ENCODE measurements at places on chromosomes 16 and 17. TPM values are rescaled to one million over a fixed set of nuclear protein-coding genes. Genes with fewer than 3 reads are reported as not detected.
A peak's percentile ranks its signal among the peaks of the same experiment; 100 is the strongest.

Gene KRTAP1-1
- 0.19 TPM for polyA plus RNA-seq

Gene SLFN12L
- polyA plus RNA-seq: 0.02 TPM

Gene PPL
- polyA plus RNA-seq: 2.2 TPM

Gene PLLP
- 0.10 TPM for polyA plus RNA-seq

Gene MMP25
- polyA plus RNA-seq: not detected

Gene DLX3
- polyA plus RNA-seq: not detected

Gene KRTAP4-1
- polyA plus RNA-seq: not detected

Gene MPP2
- polyA plus RNA-seq: 2.4 TPM

Gene SECTM1
- polyA plus RNA-seq: 12.5 TPM

Gene NOD2
- not detected for polyA plus RNA-seq

Gene ABI3
- 0.12 TPM for polyA plus RNA-seq

Gene TBC1D28
- not detected for polyA plus RNA-seq

Gene OTOP3
- not detected for polyA plus RNA-seq

Gene HELZ
- 23.2 TPM for polyA plus RNA-seq

DNA sequence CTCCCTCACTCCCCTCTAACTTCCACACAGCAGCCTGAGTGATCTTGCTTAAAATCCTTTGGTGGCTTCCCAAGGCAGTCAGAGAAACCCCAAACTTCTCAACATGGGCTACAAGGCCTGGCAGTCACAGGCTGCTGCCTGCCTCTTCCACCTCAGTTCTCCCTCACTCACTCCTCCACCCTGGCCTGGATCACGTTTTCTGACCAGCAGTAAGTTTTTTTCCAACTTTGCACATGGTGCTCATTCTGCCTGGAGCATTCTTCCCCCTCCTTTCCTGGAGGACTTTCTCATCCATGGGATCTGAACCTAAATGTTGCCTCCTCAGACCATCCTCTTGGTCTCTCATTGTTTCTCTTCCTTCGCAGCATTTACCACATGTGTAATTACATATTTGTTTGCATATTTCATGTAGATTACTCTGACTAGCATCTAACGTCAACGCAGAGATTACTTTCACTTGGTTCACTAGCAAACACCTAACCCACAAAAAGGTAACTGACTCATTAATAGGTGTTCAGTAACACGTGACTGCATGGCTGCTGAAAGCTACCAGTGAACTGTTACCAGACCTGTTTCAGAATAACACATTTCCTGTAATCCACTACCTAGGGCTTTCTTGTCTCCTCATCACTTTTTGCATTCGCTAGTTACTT, 17.1 kb downstream of the GNA13 start:
- DNase-seq: no peak

DNA sequence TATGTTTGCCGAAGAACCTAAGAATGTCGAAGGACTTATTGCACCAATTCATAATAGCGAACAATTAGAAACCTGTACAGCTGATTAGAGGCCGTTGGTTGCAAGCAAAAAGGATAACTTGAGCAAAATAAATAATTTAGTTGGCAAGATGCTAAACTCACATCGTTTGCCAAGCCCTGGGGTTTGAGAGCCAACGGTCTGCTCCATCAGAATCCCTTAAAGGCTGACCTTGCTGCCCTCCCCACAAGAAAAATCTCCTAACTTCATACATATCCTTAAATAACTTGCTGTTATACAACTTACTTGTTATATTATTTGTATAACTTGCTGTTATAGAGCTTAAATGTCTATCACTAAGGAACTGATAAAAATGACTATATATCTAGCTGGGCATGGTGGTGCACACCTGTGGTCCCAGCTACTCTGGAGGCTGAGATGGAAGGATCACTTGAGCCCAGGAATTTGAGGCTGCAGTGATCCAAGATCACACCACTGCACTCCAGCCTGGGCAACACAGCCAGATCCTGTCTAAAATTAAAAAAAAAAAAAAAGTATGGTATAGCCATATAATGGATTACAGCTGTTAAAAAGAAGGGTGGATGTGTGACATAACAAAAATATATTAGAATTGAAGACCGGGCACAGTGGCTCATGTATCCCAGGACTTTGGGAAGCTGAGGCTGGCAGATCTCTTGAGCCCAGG, 1.9 kb upstream of the TRIM37 start:
- no peak for DNase-seq

DNA sequence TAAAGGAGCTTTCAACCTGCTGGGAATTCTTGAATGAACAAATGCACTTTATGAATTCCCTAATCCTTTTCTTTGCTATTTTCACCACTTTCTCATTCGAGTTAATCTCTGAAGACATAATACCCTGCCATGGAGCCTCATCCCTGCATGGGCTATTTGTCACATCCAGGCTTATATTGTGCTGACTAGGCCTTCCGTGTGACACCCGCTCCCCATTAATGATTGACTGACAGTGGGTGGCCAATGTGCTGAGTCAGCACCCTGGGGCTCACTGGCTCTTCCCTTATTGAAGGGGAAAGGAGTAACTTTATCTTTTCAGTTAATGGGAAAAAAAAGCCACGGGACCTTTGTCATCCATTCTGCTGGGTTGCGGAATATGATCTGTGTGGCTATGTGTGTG, 1024.8 kb upstream of the EEF2KMT start:
- no peak for DNase-seq

DNA sequence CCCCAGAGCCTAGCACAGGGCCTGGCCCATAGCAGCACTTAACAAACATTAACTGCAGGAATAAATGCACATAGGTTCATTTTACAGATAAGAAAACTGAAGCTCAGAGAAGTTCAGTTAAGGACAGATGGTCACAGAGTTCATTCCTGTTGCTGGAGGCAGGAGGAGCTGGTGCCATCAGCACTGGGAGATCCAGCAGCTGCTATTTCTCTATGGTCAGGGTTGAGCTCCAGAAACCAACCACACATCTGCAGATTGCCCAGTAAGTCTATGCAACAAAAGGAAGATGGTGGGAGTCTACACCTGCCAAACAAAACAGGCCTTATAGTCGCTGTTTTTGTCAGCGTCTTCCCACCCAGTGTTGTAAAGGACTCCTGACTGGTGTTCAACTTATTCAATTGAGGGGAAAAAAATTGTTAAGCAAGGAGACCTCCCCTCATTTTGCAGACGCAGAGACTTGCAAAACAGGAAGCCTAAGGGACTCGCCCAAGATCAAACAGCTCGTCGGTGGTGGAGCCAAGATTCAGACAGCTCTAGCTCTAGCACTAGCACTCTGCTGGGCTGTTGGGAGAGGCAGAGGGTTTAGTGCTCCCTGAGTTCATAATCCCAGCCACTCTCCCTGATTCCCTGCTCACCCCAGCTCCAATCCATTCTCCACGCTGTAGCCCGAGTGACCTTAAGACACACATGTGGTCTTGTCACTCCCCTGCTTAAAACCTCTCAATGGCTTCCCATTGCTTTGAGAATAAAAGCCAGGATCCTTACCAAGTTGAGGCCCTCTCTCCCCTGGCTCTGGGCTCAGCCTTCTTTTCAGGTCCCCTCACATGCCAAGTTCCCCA, 9.0 kb downstream of the NOG start:
- no peak for DNase-seq

GRCh38 chr17:61285526-61286320, 113.9 kb upstream of the TBX2 start:
- peak; percentile 85 for DNase-seq

GRCh38 chr16:80954985-80955384, 51.7 kb downstream of the CMC2 start:
- DNase-seq: no peak

DNA sequence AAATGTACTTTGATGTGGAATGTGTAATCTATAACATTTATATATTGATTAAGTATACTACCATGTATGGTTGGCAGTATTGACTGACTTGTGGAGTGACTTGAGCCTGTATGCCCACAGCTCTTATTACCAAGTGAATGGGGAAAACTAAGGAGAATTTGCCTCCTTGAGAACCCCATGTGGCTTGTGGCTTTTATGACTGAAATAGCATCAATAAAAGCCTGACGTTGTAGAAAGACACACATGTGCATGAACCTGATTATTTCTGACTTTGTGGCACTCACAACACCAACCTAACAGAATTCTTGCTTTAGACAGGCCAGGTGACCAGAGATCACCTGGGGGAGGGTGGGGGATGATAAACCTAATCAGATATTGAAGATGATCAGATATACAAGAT, 2.1 kb upstream of the LRRC75A start:
- DNase-seq: no peak

GRCh38 chr17:1920948-1921351, 91.1 kb downstream of the RPA1 start:
- no peak for DNase-seq

DNA sequence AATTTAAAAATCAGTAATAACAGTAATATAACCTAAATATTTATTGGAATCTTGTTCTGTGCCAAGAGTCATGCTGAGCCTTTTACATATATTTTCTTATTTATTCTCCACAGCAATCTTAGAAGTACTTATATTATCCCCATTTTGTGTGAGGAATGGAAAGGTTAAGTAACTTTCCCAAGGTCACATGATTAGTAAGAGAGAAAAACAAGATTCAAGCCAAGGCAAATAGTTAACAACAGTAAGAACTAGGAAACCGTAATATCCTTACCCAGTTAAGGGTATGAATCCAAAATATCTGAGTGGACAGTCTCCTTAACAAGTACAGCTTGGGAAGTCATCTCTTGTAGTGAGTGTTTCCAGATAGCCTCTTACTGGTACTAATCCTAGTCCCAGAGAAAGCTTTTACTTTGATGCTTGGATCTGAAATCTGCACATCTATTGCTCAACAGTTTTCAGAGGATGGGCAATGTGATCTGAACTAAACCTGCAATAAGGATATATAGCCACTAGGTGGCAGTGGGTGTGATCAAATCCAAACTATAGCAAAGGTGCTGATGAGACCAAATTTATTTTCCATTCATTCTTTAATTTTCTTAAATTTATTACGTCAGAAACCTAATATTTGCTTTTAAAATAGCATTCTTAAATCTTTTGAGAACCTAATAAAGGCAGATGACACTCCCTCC, 23.3 kb downstream of the SHISA6 start:
- no peak for DNase-seq

GRCh38 chr17:47213540-47213939, 4.4 kb downstream of the MYL4 start:
- DNase-seq: no peak

GRCh38 chr16:15961060-15961511, 11.7 kb downstream of the ABCC1 start:
- DNase-seq: no peak

DNA sequence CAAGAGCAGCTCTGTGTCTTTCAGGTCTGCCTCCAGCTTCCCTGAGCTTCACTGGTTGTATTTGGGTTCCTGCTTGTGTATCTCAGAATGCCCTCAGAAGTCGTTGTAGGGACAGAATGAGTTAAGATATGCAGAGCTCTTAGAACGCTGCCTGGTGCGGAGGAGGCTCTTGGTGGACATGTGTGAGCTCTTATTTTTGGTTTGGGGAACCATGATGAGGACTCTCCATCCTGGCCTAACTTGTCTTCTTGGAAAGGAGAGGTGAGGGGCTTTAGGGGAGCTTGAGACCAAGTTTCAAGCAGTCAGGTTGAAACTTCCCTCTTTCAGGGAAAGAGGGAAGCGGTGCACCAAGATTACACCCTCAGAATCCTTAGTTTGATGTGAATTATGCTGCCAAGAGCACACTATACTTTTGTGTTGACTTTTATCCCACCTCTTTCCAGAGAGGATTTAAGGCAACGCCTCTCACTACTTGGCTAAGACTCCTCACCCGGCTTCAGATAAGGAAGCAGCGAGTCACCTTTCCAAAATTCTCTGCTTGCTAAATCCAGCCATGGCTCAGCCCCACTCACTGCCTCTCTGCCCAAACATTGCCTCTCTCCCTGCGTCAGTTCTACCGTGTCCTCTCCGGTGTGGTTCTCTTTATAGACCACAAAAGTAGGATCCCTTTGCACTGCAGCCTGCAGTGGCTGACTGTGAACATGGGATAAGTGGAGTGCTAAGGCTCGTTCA, 12.7 kb downstream of the CDK5RAP3 start:
- no peak for DNase-seq

- no peak for DNase-seq
These were observed 3.4 kb upstream of the PITPNM3 start for GRCh38 chr17:6559753-6560215.

- DNase-seq: peak; percentile 30
These were observed 3.5 kb downstream of the KRT10 start for GRCh38 chr17:40818733-40819527.

- no peak for DNase-seq
These were observed 84.1 kb downstream of the TAOK1 start for GRCh38 chr17:29474297-29474696.

GRCh38 chr16:89201439-89202377, 1.4 kb upstream of the SLC22A31 start:
- DNase-seq: no peak

DNA sequence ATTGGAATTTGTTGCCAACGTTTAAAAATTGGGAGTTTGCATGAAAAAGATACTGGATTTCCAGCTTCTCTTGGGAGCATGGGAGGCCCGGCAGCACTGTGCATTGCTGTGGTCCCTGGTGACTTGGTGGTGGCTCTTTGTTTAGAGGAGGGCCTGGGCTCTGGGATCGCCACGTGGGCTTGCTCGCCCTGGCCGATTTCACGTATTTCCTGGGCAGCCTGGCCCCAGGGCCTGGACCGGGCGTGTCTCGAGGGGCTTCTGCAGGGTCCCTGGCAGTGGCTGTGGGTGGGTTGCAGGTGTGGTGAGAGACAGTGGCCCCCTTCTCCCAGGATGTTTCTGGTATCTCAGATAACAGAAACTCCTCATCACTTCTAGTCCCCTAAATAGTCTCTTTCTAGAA, 67.9 kb downstream of the ATP2C2 start:
- no peak for DNase-seq

DNA sequence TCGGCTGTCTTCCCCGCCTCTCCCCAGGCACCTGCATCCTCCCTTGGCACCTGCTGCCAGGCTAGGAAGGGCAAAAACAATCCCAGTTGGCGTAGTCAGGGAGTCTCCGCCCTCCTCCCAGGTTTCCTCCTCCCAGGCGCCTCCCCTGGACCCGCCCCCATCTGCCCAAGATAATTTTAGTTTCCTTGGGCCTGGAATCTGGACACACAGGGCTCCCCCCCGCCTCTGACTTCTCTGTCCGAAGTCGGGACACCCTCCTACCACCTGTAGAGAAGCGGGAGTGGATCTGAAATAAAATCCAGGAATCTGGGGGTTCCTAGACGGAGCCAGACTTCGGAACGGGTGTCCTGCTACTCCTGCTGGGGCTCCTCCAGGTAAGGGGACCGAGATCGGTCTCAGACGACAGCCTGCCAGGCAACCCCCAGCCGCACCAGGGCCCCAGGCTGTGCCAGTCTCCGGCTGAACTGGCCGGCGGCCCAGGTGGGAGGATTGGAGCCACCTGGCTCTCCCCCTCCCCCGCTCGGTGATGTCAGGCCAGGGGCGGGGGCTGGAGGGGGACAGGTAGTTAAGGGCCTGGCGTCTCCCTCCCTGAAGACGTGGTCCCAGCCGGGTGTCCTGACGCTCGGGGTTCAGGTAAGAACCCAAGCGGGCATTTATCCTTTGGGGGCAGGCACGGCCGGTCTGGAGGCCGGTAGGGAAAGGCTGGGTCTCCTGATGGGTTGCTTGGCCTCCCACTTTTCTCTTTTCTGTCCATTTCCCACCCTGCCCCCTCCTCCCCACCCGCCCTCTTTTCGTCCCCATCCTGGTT, at the start of gene GRB7:
GRB7 (plus strand) TSS at position 179 of the 808 bp plus-strand sequence. CDS start 4,364 bp downstream, outside the sequence.
- DNase-seq: no peak

Data from AG04450 (cell line).